Stimulated activated CD8-positive, alpha-beta memory T cell treated with anti-CD3 and anti-CD28 coated beads, Interleukin-2, amount 100 ng/mL, for 48 hours (primary cell): ENCODE measurements at places on chromosomes 12 and 14.

DNA sequence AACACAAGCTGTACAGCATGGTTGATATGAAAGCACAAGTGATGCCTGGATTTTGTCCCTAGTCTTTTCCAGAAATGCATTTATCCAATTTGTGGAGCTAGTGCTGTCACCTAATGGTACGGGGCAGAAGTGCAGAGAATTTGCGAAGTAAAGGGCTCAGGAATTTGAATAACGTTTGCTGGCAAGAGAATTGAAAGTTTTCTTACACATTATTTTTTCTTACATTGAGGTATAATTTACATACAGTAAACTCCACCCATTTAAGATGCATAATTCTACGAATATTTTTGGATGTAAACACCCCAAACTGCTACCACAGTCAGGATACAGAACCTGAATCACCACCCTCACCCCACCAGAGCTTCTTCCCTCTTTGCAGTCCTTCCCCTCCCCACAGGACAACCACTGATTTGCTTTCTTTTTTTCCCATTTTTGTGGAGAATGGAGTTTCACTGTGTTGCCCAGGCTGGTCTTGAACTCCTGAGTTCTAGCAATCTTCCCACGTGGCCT is 3.5 kb downstream of the AICDA start:
- DNase-seq, result no peak

- no peak for DNase-seq
Measured at GRCh38 chr12:42761601-42762350, 172.2 kb upstream of the PRICKLE1 start.

- DNase-seq, result no peak
Measured at GRCh38 chr14:59852350-59852749, 18.2 kb downstream of the RTN1 start.

- DNase-seq, result no peak
Measured at GRCh38 chr14:103273145-103273744, 60.8 kb upstream of the EIF5 start.

DNA sequence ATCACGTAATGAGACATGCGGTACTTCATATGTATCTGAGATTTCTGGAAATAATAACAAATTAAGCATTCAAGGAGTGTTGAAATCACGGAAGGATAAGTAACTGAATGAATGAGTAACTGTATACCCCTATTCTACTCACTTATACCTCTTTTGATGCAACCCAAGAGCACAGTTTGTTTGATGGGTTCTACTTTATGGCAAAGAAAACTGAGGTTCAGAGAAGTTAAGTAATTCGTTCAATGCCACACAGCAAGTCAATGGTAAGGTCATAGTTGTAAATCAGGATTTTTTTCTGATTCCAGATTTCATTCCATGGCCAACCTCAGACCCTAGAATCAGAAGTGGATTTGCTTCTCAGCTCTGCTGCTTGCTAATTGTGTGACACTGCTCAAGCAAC is 544.5 kb upstream of the TBX3 start:
- no peak for DNase-seq
